ENCODE measurements at places on chromosomes 12 and 14.

DNA sequence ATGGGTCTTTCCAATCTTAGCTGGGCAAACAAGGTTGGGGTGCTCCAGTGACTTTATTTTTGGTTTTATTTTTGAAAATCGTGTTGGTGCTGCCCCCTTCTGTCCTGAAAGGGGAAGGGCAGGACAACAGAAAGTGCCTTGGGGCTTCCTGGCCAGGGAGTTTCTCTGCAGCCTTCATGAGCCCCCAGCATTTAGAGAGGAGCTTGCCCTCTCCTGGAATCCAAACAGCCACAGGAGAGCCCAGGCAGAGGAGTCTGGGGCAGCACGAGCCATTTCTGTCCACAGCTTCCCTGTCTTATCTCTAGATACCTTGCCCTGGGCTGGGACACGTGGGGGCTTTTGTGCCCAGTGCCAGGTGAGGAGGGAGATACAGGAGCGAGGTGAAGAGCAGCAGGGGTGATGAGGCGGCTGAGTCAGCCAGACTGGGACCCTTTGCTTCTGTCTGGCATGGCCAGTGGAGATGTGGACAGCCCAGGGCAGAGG is 4.4 kb upstream of the C1RL start:
- DNase-seq = no peak

- DNase-seq = no peak
Observed at GRCh38 chr12:126914170-126914793, 1352.7 kb upstream of the TMEM132C start.

- no peak for DNase-seq
Observed at GRCh38 chr14:96752594-96752993, 44.6 kb upstream of the VRK1 start.

DNA sequence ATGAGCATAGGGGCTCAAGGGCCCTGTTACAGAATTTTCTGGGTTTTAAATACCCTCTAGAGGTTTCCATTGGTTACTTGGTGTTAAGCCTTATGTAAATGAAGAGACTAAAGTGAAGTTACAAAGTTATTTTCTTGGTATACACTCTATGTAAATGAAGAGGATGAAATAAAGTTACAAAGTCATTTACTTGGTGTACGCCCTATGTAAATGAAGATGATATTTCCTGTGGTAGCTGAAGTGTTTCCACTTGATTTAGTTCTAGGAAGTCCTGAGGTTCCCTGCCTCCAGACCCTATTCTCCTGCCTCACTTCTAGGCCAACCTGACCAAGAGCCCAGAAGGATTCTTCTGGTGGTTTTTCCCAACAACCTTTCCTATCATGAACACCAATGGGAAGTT is 126.1 kb downstream of the SPTSSA start:
- no peak for DNase-seq

DNA sequence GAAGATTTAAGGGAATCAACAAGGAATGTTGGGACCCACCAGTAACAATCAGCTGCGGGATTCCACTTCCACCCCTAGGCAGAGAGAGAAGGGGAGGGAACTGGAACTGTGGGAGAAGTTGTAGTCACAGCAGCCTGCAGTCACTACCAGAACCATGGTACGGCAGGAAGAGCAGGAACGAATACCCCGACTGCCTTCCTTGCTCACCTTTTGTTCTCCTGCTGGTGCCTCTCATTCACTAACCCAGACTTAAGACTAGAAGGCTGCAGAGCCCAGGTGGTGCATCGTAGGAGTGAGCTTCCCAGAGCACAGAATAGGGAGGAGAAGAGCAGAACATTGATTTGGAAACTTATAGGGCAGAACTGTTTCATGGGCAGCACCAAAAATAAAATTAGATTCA is 154.2 kb downstream of the DYRK2 start:
- no peak for DNase-seq

GRCh38 chr14:94175011-94175745 is 1.1 kb downstream of the PPP4R4 start:
- no peak for DNase-seq

- no peak for DNase-seq
Observed at GRCh38 chr12:31558521-31558920, 32.4 kb downstream of the DENND5B start.

DNA sequence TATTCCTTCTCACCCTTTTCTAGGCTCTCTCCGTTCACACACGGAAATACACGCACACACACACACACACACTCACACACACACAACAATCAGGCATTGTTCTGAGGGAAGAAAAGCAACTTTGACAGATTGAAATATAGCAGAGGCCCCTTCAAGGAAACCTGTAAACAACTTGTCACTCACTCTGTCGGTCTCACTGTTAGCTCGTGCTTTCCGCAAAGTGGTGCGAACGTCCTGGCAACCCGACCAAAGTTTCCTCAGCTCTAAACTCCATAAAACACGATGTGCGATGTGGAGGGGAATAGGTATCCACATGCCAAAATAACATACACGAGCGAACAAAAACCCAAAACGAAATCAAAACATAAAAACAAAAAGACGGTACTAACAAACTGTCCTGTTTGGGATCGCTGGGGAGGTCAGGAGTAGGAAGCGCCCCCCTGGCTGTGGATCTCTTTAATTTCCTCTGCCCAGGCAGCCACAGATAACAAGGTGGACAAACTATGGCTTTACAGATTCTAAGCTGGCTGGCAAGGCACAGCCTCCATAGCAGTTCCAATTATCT is 822 bp upstream of the SOX5 start:
- no peak for DNase-seq

DNA sequence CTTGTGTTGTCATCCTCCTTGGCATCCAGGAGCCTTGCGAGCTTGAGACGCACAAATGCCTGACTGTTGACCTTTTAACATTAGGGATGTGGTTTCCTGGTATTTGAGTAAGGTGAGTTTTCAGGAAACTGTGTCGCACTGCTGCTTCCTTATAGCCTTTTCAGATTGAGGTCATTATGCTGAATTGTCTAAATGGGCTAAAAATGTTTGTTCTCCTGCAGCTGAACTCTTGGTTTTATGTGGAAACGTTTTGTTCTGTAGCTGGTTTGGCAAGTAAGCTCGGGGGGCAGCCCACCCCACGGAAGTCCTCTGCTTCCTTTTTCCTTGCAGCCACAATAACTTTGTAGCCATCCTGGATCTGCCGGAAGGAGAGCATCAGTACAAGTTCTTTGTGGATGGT is 5.7 kb downstream of the PRKAB1 start:
- no peak for DNase-seq

- no peak for DNase-seq
Observed at GRCh38 chr12:91098461-91098860, 12.8 kb downstream of the LUM start.

DNA sequence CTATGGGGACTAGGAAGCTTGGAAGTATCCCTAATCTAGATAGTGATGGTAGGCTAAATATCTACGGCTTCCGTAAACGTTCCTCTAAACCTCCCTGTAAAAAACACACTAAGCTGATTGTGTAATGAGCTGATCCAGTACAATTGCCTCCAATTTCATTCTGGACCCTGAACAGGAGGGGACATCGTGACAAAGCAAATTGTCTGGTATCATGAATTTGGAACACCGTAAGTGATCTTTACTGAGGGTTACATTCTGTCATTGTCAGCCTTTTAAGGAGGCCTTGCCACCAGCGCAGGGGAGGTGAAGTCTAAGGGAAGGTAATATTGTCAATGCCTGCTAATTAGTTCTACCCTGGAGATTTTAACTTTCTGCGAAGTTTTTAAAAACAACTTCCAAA is 487 bp upstream of the MGST1 start:
- DNase-seq = no peak

DNA sequence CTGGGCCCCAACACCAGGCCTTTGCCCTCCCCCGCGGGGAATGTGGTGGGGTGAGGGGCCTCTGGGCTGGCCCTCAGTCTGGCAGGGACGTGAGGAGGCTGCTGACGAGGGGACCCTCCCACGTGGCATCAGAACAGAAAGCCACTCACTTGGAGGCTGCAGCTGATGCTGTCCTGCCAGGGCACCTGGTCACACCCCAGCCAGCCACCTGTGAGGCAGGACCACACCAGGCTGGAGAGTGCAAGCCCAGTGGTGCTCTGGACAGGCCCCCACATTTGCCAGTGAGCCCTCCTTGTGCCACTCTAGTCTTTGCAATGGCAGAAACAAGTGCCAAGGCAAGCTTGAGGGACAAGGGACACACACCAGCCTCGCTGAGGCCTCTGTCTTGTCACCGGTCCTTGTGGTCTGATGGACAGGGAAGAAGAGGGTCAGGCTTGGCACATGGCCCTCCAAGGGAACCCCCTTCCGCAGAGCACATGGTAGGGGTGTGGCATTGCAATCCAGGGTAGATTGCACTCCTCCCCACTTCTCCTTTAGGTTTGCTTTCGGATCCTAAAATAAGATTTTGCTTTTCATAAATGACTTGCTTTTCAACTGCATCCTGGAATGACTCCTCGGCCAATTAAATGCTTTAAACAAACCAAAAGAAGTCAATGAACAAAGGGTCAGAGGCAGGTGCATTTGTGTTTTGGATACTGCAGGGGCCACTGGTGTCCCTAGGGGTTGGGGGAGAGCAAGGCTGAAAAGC is 53.7 kb downstream of the CCDC88C start:
- no peak for DNase-seq

DNA sequence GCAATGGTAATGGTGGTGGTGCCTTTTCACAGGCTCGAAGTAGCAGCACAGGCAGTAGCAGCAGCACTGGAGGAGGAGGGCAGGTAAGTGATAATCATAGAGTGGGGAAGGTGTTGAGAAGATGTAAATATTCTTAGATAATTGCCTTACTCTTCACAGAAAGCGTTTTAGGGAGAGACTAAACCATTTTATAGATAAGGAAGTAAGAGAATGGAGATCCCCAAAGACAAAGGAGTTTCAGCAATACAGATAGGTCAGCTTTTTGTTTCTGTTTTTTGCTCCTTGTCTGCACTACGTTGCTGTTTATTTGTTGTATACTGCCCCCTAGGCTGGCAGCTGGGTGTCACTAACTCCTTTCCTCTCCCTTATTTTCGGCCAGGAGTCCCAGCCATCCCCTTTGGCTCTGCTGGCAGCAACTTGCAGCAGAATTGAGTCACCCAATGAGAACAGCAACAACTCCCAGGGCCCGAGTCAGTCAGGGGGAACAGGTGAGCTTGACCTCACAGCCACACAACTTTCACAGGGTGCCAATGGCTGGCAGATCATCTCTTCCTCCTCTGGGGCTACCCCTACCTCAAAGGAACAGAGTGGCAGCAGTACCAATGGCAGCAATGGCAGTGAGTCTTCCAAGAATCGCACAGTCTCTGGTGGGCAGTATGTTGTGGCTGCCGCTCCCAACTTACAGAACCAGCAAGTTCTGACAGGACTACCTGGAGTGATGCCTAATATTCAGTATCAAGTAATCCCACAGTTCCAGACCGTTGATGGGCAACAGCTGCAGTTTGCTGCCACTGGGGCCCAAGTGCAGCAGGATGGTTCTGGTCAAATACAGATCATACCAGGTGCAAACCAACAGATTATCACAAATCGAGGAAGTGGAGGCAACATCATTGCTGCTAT is 2.0 kb downstream of the SP1 start:
- DNase-seq = no peak
